ENCODE measurements at places on chromosomes 16 and 17.

GRCh38 chr16:20873331-20873730 lies 26.8 kb downstream of the DCUN1D3 start:
- DNase-seq: no peak

GRCh38 chr17:66354981-66355380 lies 52.6 kb downstream of the PRKCA start:
- DNase-seq: no peak

DNA sequence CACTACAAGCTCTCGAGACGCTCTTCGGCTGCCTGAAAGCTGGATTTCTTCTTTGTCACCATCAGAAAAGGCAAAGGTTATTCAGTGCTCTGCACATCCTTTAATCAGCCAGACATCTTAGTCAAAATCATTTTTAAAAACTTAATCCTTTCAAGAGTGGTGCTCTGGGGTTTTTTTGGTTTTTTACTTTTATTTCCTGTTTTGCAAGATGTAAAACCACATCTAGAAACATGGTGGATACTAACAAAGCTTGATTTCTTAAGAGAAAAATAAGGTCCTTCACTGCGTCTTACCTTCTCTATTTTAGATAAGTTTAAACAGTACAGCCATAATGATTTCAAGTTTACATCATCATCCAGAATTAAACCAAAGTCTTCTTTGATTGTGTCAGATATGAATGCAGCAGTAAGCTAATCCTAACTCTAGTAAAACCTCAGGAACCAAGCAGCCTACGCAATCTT lies 6.3 kb downstream of the ANKRD11 start:
- no peak for DNase-seq

DNA sequence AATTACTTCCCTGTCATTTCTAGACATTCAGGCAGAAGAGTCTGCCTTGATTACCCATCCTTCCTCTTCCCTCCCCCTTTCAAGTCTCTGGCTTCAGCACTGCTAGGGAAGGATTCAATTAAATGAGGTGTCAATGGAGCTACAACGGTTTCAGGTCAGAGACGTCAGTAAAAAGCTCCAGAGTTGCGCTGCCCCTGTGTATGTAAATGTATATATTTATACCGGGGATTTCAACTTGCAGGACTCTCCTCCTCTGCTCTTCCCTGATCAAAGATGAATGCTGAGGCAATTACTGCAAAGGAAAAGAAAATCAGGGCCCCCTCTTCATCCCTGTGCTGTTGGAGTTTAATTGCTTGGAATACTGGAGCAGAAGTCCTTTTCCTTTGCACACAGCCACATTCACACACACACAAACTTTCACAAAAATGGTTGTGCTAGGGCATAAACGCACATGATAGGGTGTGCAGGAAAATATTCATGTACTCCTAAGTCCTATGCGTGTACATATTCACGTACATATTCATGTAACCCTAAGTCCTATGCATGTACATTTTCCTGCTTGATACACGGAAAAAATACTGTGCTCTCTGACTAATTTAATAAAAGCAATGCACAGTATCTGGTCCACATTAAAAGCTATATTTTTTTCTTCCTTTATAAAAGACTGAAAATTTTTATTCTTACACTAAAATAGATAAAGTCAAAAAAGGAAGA lies 129.7 kb upstream of the PMFBP1 start:
- DNase-seq: no peak

DNA sequence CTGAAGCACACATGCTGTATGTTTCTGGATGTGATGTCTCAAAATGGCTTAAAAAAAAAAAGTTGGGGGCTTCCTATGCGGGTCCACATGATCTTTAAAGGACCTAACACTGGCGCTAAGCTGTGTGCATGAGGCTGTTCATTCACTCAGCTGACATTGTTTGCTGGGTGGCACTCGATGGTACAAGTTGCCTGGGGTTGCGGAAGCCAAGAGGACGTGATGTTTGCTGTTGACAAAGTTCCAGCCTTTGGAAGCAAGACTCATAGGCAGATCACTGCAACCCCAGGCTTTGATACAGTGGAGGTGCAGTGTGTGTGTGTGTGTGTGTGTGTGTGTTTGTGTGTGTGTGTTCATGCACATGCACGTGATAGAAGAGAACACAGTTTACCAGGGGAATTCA lies 29.5 kb upstream of the DNAI2 start:
- DNase-seq: no peak

DNA sequence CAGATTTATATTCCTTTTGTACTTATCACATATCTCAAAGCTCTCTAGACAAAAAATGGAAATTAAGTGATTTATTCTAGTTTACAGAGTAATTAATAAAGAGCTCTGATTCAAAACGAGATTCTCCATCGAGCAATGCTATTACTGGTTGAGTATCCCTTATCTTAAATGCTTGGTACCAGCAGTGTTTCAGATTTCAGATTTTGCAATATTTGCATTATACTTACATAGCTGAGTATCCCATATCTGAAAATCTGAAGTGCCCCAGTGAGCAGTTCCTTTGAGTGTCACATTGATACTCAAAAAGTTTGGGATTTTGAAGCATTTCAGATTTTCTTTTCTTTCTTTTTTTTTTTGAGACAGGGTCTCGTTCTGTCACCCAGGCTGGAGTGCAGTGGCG lies 57.4 kb upstream of the STAC2 start:
- no peak for DNase-seq

- no peak for DNase-seq
Measured at GRCh38 chr16:54335230-54335629, 48.6 kb upstream of the IRX3 start.

DNA sequence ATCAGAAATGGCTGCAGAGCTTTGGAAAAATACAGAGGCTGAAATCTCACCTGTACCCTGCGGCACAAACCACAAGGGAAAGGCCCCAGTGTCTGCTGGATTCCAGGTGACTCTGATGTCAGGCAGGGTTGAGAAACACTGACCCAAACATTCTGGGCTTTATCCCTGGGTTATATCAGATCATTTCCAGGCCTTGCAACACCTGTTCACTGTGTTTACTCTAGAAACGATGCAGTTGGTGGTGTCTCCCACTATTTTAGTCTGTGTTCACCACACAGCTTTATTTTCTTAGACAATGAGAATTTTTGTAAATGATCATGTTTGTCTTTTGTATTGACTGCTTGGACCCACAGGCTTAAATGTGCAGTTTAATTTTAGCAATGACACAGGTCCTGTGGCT lies 151.5 kb upstream of the SDK2 start:
- no peak for DNase-seq

DNA sequence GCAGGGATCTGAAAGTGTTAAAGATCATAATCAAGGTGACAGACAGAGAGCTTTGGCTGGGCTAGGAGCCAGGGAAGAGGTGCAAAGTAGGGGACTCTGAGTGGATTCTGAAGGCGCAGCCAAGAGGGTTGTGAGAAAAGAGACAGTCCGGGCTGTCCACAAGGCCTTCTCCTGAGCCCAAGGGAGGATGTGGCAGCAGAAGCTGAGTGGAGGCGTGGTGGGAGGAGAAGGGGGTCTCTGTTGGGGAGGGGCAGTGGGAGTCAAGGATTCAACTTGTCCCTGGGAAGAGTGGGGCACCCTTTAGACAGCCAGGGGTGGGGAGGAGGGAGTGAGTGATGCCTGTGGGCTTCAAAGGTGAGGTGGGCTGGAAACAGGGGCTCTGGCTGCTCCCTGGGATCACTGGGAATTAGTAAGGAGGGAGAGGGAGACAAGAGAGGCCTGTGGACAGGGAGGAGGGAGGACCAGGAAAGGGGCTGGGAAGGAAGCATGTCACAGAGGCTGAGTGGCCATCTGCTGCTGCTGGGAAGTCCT lies 10.6 kb downstream of the CES1 start:
- no peak for DNase-seq

GRCh38 chr16:12079412-12079965 lies 103.0 kb downstream of the SNX29 start:
- DNase-seq: no peak

DNA sequence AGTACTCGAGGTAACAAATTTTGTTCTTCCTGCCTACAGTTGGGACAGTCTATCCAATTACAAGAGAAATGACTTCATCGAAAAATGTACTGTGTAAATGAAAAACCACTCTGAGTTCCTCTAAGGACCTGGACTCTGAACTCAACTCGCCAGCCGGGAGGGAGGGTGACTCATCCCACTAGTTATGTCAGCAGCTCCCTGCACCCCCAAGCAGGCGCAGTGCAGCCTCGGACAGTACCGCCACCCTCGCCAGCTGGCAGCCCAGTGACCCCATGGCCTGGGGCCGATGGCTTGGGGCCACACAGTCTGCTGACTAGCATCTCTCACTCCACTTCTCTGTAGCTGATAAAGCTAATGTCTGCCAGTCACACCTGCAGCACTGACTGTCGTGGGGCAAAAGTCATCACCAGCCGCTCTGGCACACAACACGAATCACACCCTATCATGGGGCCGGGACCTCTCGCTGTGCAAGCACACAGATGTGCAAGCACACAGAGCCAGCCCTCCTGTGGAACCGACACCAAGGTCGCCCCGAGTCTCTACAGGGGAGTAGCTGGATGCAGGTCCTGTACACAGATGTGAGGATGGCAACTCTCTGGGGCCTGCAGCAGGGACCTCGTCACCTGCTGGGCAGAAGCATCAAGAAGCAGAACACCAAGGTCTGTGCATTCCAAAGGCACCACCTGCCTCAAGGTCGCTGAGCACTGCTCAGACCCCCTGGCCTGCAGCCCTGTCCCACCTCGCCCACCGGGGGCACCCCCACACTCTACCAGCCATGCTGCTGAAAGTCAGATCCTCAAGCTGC lies 5.7 kb downstream of the CSNK1D start:
- no peak for DNase-seq

DNA sequence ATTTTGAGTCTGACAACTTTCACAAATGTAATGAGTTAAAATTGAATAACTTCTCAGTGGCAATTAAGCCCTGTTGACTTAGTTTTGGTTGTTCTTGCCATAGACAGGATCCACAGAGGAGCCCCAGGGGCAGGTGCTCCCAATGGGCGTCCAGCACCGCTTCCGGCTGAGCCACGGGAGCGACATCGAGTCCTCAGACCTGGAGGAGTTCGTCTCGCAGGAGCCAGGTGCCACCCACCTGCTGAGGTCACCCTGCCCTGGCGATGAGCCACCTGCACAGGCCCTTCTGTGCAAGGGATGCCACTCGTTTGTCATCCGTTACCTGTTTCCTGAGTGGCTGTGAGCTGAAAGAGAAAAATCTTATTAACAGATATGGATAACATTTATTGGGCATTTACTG lies 10.7 kb downstream of the CCDC40 start:
- DNase-seq: no peak

GRCh38 chr16:78693496-78693895 lies 594.0 kb downstream of the WWOX start:
- no peak for DNase-seq

DNA sequence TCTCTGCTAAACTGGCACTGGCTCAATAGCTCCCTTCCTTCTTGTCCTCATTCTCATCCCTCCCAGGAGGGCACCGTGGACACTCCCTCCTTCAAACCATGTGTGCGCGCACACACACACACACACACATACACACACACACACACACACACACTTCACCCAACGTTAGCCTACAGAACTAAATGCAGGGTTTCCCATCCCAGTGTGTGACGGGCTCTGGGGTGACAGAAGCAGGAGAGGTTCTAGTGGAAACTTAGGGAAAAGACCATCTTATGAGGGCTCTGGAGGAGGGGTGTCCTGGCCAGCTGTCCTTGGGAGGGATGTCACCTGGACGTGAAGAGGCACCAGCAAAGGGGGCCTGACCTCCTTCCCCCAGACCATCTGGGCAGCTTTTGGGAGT lies 19.7 kb downstream of the OSBPL7 start:
- DNase-seq: no peak

DNA sequence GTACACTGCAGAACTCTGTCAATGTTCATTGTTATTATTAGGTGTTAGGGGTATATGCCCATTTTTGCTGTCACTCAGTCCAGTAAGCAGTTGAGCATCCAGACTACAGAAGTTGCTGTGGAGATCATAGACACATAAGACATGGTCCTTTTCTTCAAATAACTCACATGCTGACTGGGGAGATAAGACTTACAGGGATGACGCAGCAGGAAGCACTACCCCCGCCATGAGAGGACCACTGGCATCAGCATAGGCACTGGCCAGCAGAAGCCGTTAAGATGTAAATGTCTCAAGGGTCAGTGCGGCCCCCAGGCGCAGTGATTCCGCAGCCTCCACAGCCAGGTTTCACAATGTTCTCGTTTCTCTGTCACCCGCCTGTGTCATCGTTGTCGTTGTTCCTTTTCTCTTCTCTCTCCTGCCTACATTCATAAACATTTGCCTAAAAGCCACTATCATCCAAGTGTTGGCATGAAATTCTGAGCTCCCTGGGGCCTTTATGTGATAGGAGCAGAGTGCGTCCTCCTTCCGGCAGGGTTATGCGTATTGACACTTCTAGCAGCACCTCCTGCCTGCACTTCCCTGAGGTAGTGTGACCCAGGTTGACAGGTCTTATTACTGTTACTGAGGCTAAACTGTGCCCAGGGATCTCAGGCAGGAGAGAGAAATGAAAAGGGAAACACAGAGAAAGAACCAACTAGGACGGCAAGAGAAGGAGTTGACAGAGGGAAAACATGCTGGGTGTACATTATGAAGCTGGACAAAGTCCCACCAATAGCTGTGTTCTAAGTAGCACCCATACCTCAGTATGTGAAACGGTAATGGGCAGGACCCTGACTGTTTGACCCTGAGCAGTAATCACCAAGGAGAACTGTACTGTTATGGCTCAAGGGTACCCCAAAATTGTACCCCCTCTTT lies 17.9 kb downstream of the TANGO6 start:
- DNase-seq: no peak
